Smooth muscle cell of the pulmonary artery (primary cell): ENCODE measurements at places on chromosomes 5 and 9. TPM values are rescaled to one million over a fixed set of nuclear protein-coding genes. Genes with fewer than 3 reads are reported as not detected.

The SOHLH1 gene
- total RNA-seq, result not detected in 2 replicates

The PRRT1B gene
- total RNA-seq, result not detected in 2 replicates

The MZB1 gene
- total RNA-seq, result not detected in 2 replicates

The GABRB2 gene
- total RNA-seq, result not detected in 2 replicates

The GRPEL2 gene
- 11.4 and 17.9 TPM in 2 replicates for total RNA-seq

The HAND1 gene
- not detected in 2 replicates for total RNA-seq

The TERT gene
- not detected in 2 replicates for total RNA-seq

The INSYN2B gene
- total RNA-seq, result 2.1 and 3.3 TPM in 2 replicates
